ENCODE measurements at places on chromosomes 1 and 21. TPM values are rescaled to one million over a fixed set of nuclear protein-coding genes. Genes with fewer than 3 reads are reported as not detected.

DNA sequence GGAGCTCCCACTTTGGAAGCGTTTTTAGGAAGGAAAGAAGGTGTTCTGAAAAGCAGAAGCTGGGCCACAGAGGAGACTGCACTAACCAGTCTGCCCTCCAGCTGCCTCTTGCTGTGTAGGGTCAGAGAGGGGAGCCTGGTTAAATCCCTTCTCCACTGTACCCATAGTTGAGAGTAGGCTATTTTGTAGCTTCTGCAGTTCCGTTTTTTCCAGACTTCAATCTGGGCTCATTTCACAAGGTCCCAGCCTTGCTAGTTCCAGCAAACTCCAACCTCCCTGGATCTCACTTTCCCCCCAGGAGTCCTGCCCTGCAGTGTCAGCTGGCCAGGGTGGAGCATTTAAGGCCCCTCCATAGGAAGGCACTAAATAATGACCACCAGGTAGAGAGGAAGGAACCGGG, 11.0 kb downstream of the TNN start:
- H3K36me3 ChIP-seq = no peaks in the 10 kb centered on the region
- peaks cover 20% of the 10 kb centered on the region for H3K27me3 ChIP-seq
- H3K4me3 ChIP-seq = no peak overlapping the region
- no peak for DNase-seq
- no peak overlapping the region for H3K27ac ChIP-seq
- no peaks in the 10 kb centered on the region for H3K4me1 ChIP-seq

DNA sequence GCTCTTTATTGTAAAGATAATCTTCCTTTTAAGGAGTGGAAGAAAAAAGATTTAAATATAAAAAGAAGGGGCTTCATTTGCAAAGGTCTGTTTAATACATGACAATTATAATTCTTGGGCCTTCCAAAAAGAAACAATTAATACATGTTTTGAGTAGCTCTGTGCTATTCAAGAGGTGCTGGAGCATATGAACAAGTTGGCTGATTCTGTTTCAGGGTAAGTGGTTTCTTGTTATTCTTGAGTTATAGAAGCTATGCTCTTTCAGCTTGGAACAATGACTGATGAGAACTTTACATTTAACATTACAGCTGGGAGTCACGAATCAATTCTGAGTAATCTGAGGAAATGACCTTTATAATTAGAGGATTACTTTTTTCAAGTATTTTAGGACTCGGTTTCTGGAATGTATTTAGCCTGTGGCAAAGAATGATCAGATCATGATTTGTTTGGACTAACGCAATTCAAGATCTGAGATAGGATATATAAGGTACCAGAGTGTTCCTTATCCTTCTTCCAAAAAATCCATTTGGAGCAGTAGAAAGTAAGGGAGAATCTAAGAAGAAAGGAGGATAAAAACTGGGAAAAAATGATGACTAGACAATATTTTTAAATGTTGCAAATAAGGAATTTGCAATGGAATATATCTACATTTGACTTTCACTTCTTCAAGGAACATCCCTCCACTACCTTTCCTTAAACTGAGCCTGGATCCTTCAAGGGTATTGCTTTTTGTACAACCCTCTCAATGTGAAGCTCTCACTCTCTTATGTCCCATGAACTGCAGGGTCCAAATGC, 77.1 kb upstream of the KCTD3 start:
- no peaks in the 10 kb centered on the region for H3K36me3 ChIP-seq
- H3K4me1 ChIP-seq = peaks cover 4% of the 10 kb centered on the region
- no peak for DNase-seq
- H3K27me3 ChIP-seq = no peaks in the 10 kb centered on the region
- no peak overlapping the region for H3K27ac ChIP-seq

The DMBX1 gene
- not detected for polyA plus RNA-seq

- H3K36me3 ChIP-seq = no peaks in the 10 kb centered on the region
- H3K4me3 ChIP-seq = no peak overlapping the region
Measured at GRCh38 chr1:206105464-206105995, 11.7 kb downstream of the AVPR1B start.

GRCh38 chr1:224565186-224565585, 50.9 kb upstream of the CNIH3 start:
- H3K27me3 ChIP-seq = no peaks in the 10 kb centered on the region
- DNase-seq = peak; percentile 83
- peaks cover 29% of the 10 kb centered on the region for H3K4me1 ChIP-seq
- peak overlapping the region; percentile 74 for H3K27ac ChIP-seq
- H3K36me3 ChIP-seq = no peaks in the 10 kb centered on the region

DNA sequence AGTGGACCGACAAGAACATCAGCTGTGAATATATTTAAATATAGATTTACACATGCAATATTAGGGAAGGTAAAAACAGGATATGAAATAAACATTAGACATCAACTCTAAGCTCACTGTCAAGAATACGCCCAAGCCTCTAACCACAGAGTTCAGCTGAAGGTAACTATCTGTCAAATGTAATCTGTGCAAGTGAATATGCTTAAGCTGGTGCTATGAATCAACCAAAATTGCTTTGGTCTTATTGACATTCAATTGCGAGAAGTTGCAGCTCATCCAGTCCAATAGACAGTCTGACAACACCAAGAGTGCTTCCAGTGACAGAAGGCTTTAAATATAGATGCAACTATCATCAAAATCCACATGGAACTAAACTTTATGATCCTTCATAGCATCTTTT, 32.3 kb downstream of the USH2A start:
- no peaks in the 10 kb centered on the region for H3K27me3 ChIP-seq
- no peaks in the 10 kb centered on the region for H3K4me1 ChIP-seq
- no peak overlapping the region for H3K4me3 ChIP-seq

DNA sequence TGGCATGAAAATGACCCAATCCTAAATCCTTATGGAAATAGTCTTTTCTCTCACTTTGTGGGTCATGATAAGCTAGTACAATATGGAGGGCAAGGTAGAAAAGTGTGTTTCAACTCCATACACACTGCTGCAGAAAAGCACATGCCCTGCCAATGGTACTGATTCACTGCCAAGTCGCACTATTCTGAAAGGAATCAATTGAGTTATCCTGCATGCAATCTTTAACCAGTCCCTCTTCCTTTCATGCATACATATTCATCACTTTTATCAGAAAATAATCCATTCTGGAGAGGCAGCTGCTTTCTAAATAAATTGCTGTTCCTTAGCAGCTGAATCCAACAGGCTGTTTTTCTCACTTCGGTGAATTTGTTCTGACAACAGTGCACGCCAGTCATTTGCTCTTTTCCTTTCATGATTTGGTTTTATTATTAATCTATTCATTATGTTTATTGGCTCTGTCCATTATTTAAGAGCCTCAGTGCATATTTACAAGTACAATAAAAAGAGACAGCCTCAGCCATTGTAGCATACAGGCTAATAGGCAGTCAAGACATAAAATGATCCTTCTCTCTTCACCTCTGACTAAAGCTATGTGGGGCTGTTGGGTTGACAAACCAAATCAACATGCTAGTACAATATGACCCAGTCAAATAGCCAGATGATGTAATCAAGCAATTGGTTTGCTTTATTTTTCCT, 108.8 kb downstream of the CHD1L start:
- no peak overlapping the region for H3K4me3 ChIP-seq
- no peaks in the 10 kb centered on the region for H3K27me3 ChIP-seq
- no peaks in the 10 kb centered on the region for H3K4me1 ChIP-seq
- H3K36me3 ChIP-seq = no peaks in the 10 kb centered on the region
- no peak overlapping the region for H3K27ac ChIP-seq

Measured in keratinocyte (primary cell).